Dorsolateral prefrontal cortex (tissue), 122 donors: ENCODE measurements at places on chromosomes 1 and 21. TPM values are rescaled to one million over a fixed set of nuclear protein-coding genes. Genes with fewer than 3 reads are reported as not detected.

The FAM89A gene
- 9.8 TPM for total RNA-seq

The NBL1 gene
- total RNA-seq = 109 TPM

The NGF gene
- 0.69 TPM for total RNA-seq

The SLC45A3 gene
- 7.9 TPM for total RNA-seq
